Dermis lymphatic vessel endothelial cell (primary cell): ENCODE measurements at places on chromosomes 7 and 10. TPM values are rescaled to one million over a fixed set of nuclear protein-coding genes. Genes with fewer than 3 reads are reported as not detected.

Gene ABCB1
- 0.26 and 0.87 TPM in 2 replicates for total RNA-seq

Gene EPO
- total RNA-seq: not detected in 2 replicates

Gene BICC1
- total RNA-seq: under 0.01 and 0.43 TPM in 2 replicates

Gene MUC12
- not detected in 2 replicates for total RNA-seq

Gene EN2
- under 0.01 TPM in 1 of 2 replicates, not detected in the other for total RNA-seq
